Suppressor macrophage (primary cell): ENCODE measurements at places on chromosomes 4 and X.
A peak's percentile ranks its signal among the peaks of the same experiment; 100 is the strongest.

DNA sequence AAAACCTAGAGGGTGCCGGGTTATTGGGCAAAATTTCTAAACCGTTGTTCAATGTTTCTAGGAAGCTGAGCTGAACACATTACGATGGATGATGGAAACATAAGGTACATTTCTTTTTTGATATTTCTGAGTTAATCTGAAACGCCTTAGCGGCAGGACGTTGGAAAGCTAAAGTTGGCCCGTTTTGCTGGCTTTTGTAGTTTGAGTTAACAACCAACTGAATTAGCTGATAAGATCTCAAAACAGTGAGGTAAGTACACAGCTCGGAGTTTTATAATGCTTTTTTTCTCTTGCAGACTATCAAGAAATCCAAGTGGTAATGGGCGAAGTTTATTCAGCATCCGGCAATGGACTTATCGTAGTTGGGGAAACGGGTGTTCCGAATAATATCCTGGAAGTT is 73.5 kb downstream of the PRSS12 start:
- no peak for DNase-seq

GRCh38 chrX:133175605-133176004 is 42.5 kb downstream of the TFDP3 start:
- no peak for DNase-seq

- DNase-seq, result no peak
Observed at GRCh38 chr4:139123910-139124309, 53.1 kb downstream of the ELF2 start.

DNA sequence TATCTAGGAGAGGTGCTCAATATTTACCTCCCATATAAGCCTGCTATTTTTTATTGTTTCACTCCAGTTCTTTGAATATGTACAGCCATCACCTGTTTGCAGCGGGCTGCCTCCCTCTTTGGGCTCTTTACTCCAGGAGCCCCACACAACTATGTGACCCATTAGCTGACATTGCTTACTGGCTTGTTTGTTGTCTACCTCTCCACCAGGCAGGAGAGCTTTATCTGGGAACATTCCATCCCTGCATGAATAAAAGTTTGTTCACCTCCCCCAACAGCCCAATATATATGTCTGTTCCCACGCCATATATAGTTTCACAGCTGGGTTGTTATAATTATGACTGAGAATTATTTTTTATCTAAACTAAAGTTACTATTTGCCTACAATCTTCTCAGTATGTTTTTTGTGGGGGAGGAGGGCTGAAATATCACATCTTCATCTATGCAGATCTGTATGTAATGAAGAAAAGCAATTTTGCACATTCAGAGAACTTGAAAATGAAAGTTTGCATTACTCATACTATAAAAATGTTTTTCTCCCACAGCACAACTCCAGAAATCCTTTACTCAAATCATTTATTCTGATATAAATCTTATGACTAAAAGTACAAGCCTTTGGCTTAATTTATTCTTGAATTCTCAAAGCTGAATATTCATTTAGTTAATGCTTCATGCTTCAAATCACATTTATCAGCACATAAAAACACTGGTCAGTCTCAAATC is 61.2 kb upstream of the DAPP1 start:
- no peak for DNase-seq

DNA sequence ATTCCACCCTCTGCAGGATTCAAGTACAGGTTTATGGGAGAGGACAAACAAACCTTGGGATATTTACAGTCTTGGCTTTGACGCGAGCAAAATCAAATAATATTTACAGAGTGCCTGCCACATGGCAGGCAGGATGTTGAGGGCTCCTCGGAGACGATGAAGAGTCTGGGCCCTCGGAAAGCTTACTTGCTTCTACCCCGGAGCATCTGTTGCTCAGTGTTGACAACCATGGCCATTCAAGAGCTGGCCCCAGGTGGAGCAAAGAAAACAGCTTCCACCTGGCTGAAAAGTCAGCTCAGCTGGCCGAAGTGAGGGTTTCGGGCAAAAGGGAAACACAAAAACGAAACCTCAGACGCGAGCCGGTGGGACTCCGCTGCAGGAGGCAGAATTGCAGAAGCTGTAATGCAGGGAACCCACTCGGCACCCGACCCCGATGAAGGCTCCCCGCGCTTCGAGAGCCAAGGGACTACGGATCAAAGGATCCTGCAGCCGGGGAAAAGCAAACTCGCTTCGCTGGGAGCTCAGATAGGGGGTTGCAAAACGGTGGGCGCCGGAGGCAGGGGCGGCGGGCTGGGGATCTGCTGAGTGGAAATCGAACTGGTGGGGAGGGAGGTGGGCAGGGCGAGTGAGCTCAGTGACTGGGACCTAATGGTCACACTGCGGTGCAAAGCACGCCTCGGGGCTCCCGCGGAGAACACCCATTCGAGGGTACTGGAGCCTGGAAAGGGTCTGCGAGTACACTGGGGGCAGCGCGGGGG is 805 bp downstream of the ATP8A1 start:
- peak; percentile 61 for DNase-seq

GRCh38 chr4:121696170-121696580 is 605 bp downstream of the ANXA5 start:
- DNase-seq, result peak; percentile 97
